ENCODE measurements at places on chromosomes 11 and 22.

DNA sequence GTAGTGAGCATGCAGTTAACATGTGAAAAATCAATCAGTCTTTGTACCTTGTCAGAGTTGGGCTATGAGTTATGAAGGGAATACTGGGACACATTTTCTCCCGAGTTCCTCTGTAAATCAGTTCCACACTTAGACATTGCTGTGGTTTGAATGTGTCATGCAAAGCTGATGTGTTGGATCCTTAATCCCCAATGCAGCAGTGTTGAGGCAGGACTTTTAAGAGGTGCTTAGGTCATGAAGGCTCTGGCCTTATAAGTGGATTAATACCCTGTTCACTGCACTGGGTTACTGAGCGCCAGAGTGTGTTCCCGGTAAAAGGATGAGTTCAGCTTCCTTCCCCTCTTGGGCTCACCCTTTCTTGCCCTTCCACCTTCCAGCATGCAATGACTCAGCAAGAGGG lies 742.1 kb upstream of the TENM4 start:
- DNase-seq = no peak

- no peak for DNase-seq
Observed at GRCh38 chr11:69138265-69138664, 17.5 kb upstream of the SMIM38 start.

DNA sequence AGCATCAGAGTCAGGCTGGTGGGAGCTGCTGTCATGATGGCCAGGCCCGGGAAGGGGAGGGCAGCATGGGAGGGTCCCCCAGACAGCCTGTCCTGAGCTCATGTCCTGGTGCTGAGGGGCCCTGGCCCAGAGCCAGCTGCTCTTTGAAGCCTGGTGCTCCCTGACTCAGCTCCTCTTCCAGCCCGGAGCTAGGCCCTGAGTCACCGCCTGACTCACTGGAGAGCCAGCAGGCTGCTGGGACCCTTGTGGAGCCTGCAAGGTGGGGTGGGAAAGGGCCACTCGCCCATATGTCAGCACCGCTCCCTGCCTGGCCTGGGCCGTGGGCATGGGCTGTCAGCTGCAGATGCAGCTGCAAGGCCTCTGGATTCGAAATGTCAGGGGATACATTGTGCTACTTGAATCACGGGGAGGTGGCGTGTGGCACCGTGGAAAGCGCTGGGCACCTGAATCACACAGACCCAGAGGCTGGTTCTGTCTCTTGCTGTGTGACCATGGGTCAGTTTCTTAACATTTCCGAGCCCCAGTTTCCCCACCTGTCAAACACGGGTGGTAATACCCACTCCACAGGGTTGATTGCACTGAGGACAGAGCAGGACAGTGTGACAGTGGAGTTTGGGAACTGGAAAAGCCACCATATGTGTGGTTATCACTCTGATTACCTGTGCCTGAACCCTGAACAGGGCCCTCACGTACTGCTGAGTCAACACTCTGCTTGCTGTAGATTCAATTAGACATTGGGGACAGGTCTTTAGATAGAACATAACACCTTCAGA lies 4.4 kb downstream of the CACNA1I start:
- no peak for DNase-seq

DNA sequence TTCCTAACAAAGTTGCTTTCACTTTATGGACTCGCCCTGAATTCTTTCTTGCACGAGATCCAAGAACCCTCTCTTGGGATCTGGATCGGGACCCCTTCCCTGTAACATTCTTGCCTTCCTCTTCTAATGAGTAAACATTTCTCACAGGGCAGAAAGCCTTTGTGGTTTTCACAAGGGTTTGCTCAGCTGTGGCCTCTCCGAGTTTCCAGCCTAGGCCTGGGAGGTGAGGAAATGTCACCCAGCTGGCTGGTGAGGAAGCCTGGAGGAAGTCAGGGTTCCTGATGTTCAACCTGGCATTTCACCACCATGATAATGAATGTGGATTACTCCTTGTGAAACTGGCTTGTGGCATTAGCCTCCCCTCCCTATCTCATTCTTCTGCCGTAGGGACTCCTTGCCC lies 224.9 kb downstream of the DSCAML1 start:
- DNase-seq = no peak

DNA sequence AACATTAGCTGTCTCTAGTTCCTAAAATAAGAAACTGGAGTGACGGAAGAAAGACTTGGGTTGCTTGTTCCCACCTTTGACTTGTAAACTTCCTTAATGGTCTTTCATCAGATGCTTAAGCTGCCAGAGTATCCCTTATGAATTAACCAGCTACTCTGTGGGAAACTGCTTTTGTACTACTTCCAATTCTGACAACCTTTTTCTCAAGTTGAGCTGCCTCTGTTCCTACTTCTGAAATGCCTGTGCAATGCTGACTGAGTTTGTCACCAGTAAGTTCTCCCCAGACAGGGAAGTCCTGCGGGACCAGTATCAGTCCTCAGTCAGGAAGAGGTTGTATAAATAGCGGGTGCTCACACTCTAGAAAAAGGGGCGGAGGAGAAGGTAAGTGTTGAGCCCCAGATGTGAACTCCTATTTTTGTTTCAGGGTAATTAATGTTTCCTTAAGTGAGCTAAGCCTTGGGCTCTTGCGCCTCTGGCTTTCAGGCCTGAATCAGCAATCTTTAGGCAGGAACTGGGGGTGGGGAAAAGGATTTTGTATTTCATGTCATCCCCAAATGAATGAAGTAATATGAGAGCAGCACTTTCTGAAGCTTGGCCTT lies 67.2 kb downstream of the CECR2 start:
- DNase-seq = no peak

- DNase-seq = no peak
Observed at GRCh38 chr22:23749841-23750301, 1.0 kb downstream of the ZNF70 start.

DNA sequence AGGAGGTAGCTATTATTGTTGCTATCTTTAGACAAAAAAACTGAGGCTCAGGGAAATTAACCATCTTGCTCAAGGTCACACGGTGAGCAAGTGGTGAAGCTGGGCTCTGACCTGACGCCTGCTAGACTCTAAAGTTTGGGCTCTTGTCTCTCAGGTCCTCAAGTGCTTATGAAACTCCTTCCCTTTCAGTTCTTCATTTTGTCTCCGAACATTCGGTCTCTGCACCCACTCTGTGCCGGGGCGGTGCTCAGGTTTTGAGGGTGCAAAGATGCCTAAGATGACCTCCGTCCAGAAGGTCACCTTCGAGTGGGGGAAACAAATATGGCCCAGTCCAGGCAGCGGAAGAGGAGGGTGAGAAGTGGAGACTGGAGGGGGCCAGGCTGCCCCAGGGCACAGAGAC lies 16.0 kb downstream of the OVOL1 start:
- no peak for DNase-seq

GRCh38 chr11:45816614-45817013 lies 11.7 kb downstream of the SLC35C1 start:
- DNase-seq = no peak

GRCh38 chr11:87366346-87366745 lies 328.6 kb downstream of the TMEM135 start:
- no peak for DNase-seq

- no peak for DNase-seq
Observed at GRCh38 chr11:126357055-126357962, 1.8 kb downstream of the ST3GAL4 start.

GRCh38 chr11:78465169-78465942 lies 47.7 kb upstream of the GAB2 start:
- DNase-seq = peak; percentile 11

DNA sequence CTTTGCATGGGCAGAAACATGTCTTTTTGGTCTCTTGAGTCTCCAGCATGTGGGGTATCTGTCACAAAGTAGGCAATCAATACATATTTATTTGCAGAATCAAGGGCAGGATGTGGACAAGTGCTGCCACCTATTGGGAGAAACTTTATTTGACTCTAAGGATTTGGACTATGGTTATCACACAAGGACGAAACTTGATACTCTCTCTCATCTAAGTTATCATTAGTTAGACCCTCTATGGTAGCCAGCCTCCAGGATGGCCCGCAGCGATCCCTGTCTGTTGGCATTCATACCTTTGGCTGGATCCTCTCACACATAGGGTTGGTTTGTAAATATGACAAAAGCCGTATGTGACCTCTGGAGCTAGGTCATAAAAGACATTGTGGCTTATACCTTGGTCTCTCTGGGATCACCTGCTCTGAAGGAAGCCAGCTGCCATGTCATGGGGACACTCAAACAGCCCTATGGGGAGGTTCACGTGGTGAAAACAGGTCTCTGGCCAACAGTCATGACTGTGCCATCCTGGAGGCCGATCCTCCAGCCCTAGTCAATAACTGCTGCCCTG lies 1.1 kb upstream of the FBXO7 start:
- DNase-seq = no peak

GRCh38 chr11:9313648-9314290 lies 624 bp downstream of the TMEM41B start:
- DNase-seq = no peak

DNA sequence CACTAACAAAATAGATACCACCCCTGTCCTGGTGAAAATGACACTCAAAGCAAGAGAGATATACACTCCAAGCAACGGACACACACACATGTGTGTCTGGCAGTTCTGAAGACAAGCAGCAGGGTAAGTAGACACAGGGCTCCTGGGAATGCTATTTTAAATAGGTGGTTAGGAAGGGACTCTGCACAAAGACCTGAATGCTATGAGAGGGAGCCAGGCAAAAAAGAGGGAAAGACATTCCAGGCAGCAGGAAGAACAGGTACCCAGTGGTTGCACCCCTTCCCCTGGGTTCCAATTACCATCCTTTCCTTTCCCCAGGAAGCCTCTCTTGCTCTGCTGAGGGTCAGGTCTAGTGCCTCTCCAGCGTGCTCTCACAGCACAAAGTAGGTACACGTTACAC lies 3.0 kb downstream of the UFD1 start:
- no peak for DNase-seq

GRCh38 chr11:21258414-21258813 lies 589.0 kb downstream of the NELL1 start:
- no peak for DNase-seq

GRCh38 chr11:66014804-66015453 lies 3.1 kb downstream of the CST6 start:
- DNase-seq = no peak

- no peak for DNase-seq
Observed at GRCh38 chr11:1863352-1864216, 10.7 kb downstream of the LSP1 start.

DNA sequence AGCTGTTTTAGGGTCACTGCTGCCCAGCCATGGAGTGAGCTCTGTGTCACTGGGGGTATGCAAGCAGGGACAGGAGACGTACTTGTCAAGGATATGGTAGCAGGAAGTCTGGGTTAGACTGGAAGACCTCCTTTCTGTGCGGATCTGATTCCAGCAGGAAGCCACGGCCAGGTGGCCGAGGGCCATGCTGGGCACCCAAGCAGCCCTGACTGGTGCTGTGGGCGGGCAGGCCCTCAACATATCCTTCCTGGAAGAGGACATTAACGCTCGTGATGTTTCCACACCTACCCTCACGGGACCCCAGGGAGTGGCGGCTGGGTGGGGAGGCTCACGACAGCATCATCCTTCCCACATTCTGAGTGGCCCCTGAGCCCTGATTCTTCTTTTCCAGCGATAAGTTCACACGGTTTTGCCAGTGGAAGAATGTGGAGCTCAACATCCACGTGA lies 8.7 kb upstream of the ANKRD13D start:
- DNase-seq = no peak

DNA sequence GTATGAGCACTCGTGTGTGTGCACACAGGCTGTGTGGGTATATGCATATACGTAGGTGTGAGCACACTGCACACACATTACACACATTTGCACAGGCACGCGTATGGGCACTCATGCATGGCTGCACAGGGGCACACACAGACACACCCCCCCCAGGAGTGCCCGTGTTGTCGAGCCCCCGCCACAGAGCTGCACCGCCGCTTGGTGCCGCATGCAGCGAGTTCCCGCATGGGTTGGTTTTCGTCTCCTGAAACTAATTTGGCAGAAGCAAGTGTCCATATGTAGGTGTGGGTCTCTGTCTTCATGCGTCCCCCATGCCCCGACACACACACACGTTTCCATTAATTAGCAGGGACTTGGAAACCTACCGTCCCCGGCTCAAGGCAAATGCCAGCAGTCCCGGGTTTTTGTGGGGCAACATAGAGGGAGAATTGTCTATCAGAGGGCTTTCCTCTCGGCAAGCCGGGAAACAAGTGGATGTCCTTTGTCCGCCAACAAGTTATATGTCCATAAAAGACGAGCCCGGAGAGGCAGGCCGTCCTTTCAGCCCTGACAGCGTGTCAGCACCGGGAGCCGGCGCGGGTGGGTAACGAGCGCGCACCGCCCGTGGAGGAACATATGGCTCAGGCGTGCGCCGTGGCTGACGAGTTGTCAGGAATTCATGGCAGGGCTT lies 1291.7 kb downstream of the BRD1 start:
- no peak for DNase-seq

DNA sequence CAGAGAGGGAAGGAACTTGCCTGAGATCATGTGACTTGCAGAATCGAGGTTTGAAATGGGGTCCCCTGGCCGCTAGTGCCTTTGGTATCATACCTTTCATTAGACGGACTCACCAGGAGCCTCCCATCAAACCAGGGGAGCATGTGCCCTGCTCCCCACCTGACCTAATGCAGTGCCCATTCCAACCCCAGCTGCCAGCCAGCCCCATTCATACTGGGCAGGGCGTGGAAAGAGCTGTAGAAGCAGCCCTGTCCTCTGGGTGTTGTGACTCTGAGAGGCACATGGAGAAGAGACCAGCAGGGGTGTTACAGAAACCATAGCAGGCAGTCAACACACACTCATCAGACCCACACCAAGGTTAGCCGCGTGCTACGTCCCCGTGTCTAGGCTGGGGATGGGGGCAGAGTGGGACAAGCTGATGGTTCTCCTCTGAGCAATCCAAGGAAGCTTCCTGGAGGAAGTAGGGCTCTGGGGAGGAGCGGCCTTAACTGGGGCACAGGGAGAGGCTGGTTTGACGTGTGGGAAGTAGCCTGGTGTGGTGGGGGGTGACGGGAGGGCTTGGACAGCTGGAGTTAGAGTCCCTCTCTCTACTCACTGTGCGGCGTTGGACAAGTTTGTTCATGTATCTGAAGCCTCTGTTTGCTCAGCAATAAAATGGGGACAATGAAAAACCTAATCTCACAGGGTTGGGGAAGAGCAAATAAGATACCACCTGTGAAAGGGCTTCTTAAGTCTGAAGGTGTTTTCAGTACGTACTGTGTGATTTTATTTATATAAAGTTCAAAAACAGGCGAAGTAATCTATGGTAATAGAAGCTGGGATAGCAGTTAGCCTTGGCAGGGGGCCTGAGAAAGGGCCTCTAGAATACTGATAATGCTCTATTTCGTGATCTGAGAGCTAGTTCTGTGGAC lies 14.0 kb downstream of the GRIK4 start:
- no peak for DNase-seq

- DNase-seq = no peak
Observed at GRCh38 chr22:32662587-32662915, 139.0 kb upstream of the TIMP3 start.

GRCh38 chr11:28058333-28058732 lies 49.6 kb downstream of the KIF18A start:
- DNase-seq = no peak
